ENCODE measurements at places on chromosomes 5 and 9.

- DNase-seq, result no peak
These were observed 105.6 kb downstream of the ARSB start for GRCh38 chr5:78879516-78879915.

DNA sequence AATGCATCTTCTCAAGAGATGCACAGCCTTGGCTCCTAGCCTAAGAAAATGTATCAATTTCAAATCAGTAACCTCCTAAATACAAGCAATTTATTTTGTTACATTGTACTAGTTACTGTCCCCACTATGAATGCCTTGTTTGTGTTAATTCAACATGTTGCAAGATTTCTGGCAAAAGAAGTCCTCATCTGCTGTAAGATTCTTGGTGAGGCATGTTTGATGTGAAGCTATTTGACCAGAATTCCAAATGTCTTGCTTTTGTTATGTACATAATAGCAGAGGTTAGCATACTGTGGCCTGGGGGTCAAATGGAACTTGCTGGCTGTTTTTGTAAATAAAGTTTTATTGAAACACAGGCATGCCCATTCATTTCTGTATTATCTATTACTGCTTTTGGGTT lies 1023.1 kb upstream of the WWC1 start:
- no peak for DNase-seq

- DNase-seq, result no peak
These were observed 2.8 kb upstream of the HMCN2 start for GRCh38 chr9:130262771-130263170.

DNA sequence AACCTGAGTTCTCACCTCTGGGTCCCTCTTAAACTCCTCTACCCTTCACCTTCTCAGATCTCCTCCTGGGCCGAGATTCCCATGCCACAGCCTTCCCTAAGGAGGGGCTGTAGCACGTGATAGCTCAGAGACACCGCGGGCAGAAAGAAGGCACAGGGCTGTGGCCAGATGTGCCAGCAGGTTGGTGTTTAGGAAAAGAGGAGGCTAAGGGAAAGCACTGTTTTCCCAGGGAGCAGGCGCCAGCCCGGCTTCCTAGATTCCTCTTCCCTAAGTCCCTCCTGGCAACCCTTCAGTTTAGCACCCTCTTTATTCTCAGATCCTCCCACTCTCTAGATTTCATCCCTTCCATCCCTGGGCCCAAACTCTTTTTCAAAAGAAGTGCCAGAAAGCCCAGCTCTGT lies 59.4 kb upstream of the CCNG1 start:
- DNase-seq, result no peak

- no peak for DNase-seq
These were observed 8.3 kb downstream of the NANS start for GRCh38 chr9:98064623-98065392.

DNA sequence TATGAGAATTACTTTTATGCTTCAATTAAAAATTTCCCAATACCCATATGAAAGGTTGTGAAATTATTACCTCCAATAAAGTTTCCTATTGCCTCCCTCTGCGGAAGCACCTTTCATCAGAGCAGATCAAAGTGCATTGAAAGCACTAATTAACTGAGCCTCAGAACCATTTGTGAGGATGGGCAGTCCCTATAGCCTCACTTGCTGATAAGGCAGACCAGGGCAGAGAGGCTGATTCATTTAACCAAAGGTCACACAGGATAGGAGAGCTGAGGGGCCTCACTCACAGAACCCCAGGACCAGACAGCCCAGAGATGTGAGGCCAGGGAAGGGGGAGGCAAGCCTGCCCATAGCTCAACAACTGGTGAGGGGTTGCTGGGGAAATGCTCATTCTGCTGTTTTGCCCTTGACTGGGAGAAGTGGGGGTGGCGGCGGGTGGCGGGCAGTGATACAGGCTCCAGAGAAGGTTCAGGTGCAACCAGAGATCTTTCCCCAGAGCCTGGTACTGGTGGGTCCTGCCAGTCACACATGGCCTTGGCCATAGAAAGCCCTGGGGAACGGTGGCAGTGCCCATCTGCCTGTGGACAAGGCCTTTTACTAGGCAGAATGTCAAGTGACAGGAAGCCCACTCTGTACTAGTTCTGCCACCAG lies 57.9 kb downstream of the MACROH2A1 start:
- no peak for DNase-seq

DNA sequence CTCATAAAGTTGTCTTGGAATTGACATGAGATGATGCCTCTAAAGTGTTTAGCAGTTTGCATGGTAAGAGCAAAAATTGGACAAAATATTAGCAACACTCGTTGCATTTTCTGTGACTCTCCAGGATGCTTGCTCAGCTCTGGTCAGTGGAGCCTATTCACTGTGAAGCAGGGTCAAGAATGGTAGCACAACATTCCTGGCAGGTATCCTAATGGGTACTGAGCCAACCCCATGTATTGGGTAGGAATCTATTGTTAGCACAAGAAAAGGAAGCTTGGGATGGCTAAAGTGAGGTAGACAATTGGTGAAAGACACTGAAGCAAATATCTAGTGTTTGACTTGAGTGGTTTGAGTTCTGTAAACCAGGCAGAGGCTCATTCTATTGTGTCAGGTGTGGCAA lies 10.4 kb upstream of the ACTBL2 start:
- no peak for DNase-seq

GRCh38 chr5:140823475-140823874 lies 2.1 kb downstream of the PCDHA5 start:
- no peak for DNase-seq

DNA sequence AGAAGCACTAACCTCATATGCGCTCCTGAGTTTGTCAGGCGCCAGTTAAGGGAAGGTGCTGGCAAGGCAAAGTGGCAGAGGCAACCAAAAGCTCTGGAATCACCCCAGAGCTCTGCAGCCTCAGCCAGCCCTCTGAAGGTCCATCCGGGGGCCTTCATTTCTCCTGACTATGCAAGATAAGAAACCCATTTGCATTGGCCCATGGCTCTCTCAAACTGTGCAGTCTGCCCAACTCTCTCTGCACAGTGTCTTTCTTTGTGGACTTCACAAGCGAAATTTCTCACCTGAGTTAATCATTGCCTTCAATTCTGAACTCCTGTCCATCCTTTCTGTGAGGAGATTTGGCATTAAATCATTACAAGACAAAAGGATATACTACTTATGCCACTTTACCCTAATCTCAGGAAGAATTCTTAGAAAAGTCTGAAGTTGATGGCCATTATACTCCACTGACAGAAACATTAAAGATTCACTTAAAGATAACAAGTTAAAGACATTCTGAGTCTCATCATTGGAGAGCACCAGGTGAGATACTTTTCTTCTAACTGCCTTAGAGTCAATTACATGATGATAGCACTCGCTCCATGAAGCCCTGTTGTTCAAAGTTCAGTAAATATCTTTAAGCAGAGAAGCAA lies 235.6 kb downstream of the SPOCK1 start:
- DNase-seq, result no peak

DNA sequence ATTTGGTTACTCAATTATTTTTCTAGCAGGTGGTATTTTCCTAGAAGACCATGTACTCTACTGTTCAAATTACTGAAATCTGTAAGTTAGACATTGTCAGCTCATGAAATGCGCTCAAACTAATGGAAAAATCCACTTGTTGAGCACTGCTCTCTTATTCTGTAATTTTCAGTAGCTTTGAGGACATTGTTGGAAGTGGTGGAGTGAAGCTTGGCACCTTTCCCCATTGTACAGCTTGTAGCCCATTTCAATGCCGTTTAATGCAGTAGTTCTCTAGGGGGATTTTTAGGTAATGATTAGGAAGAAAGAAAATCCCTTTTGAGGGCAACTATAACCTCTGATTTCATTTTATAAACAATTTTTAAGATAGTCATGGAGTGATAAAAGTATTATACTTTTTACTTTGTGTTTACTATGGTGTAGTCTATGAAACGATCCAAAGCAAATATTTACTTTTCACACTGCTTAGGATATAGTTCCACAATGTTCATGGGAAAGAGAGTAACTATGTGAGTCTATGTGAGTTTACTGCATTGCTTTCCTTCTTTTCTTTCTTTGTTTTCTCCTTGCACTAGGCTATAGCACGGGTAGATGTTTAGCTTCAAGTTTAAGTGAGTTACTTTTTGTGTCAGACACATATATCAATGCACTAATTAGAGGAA lies 165.8 kb upstream of the ANKH start:
- no peak for DNase-seq

All from left renal cortex interstitium (tissue), 4 donors.